ENCODE measurements at places on chromosomes 6 and 20.
A peak's percentile ranks its signal among the peaks of the same experiment; 100 is the strongest.

- no peak for DNase-seq
Measured at GRCh38 chr6:157229132-157229618, 94.1 kb downstream of the TMEM242 start.

- no peak for DNase-seq
Measured at GRCh38 chr6:36337814-36338213, 1.1 kb upstream of the BNIP5 start.

DNA sequence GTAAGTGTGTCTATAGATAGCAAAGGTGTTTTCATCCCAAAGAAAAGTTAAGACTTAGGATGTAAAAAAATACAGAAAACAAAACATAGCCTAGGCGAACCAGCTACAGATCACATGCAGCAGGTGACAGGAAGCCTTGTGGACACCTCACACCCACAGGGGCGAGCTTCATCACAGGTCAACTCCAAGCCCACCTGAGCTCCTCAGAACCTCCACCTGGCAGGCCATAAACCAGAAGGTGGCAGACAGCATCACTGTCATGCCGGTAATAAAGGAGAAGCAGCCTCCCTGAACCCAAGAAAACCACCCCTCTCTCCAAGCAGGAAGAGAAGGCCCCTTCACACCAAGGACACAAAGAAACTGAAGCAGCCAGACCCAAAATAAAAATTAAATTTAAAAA, 1.0 kb downstream of the RALGAPA2 start:
- DNase-seq = no peak

DNA sequence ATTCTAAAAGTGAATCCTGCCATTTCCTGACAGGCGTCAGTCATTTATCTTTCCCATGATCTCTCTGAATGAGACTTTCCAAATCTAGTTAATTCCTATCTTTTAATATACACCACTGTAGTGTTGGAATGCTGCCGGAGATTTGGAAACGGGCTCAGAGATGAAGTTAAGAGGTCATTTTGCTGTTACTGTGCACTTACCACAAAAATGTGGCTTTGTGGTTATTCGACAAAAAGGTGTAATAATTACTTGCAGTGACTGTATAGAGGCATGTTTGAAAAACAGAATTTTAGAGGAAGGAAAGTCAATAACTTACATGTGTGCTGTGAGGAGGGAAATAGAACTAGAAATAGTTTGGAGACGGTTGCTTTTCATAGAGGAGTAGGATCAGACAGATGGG, 460.2 kb upstream of the BTBD3 start:
- DNase-seq = peak; percentile 58

DNA sequence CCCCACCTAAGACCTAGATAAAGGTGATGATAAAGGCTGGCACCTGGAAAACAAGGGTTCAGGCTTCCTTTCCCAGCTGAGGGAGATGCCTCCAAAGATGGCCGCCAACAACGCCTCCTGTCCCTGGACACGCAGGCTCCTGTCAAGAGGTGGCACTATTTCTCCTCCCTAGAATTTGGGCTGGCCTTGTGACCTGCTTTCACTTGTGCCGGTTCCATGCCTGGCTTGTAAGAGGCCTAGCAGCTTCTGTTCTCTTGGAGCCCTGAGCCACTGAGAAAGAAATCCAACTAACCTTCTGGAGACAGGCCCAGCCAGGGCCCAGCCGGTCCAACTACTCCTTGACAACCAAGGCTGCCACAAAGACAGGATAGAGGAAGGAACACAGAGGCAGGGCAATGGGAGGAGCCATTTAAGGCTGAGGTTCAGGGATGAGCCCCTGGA, 60.2 kb upstream of the RALY start:
- peak; percentile 68 for DNase-seq
